ENCODE measurements at places on chromosomes 7 and 10.

DNA sequence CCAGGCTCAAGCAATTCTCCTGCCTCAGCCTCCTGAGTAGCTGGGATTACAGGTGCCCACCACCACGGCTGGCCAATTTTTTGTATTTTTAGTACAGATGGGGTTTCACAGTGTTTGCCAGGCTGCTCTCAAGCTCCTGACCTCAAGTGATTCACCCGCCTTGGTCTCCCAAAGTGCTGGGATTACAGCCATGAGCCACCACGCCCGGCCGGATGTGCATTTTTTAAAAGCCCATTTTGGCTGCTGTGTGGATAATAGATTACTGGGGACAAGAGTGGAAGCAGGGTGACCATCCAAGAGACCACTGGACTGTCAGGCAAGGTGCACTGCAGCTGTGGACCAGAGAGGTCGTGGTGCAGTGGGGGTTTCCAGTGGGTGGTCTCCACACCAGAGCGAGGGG is 21.4 kb downstream of the HKDC1 start:
- DNase-seq, result no peak

- peak; percentile 53 for DNase-seq
Measured at GRCh38 chr10:79244841-79245504, 102.3 kb upstream of the PPIF start.

DNA sequence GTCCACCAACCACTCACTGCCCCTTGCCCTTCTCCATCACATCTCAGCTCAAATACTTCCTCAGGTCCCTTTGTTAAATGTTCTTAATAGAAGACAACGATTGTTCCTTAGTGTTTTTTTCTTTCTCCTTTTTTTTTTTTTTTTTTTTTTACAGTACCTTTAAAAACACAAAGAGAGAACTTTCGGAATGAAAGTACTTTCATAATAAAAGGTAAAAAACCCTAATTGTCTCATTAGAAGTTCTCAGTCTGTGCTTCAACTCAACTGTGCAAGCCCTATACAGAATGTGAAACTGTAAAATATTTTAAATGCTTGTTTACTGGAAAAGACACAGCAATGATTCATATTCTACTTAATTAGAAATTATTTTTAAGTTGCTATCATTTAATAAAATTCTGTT is 29.4 kb downstream of the TSPAN12 start:
- no peak for DNase-seq

- peak; percentile 93 for DNase-seq
Measured at GRCh38 chr10:20598590-20598989, 298.5 kb downstream of the NEBL start.

DNA sequence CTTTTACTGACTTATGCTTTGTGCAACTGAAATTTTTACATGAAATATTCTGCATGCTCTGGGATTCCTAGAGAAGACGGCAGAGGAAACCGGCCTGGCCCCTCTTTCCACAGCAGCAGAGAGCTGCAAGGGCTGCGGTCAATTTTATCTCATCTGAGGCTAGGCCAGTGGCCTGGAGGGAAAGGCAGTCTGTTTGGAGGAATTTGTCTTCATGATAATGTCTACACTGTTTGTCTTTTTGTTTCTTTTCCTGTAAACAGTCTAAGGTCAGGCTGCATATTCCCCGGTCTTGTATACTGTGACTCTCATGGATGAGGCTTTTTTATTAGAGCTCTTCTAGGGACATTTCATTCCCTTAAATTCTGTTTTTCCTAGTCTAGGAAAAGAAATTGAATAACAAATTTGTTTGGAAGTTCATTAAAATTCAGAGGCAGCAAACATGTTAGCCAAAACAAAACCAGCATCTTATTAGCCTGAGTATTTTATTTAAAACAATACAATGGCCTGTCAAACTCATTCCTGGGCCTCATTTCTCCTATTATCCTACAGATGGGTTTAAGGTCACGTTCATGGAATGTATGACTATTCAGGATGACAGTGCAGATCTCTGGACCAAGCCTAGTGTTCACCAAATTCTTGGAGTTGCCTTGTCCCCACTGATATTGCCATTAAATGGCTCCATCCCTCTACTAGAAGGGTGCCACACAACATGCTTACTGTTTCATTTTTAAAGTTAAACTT is 26.4 kb downstream of the LAMB4 start:
- peak; percentile 53 for DNase-seq

DNA sequence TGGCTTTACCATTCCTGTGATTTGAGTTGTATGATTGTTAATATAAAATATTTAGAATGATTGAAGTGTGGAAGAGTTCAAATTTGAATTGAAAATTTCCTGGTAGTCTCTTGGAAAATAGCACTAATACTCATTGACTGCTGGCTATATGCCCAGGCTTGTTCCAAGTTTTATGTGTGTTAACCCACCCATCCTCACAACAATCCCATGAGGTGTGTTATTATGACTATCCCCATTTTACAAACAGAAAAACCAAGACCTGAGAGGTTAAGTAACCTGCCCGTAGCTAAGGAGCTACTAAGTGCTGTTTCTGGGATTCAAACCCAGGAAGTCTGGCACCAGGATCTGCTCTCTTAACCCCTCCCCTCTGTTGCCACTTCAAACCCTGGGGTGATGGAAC is 213.9 kb downstream of the CREB5 start:
- DNase-seq, result peak; percentile 17

- DNase-seq, result no peak
Measured at GRCh38 chr7:38310591-38311101, 37.2 kb upstream of the TARP start.

DNA sequence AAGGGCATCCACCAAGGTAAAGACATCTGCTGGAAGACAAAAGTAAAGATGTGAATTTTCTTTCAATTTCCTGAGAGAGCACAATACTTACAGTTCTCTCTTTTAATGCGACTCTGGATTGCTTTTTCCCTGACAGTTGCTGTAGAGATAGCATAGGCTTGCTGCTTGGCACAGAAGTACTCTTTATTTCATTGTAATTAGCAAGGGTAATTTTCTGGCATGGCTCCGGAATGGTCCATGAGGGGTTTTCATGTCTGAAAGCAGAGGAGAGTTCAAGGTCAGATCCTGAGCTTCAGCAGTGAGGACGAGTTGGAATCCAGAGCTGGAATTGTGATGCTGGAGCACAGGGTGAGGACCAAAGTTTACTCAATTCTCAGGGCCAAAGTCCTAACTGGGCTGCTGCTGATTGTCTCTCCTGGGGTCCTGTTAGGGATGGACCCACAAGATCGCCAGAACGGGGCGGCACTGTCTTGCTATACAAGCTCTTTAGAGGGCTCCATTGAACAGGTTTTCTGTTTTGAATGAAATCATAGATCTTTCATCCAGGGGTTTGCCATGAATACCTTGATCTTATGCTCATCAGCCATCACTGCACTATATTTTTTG is 190.0 kb upstream of the MKI67 start:
- no peak for DNase-seq

- no peak for DNase-seq
Measured at GRCh38 chr7:9557853-9558252, 1124.4 kb downstream of the NXPH1 start.

DNA sequence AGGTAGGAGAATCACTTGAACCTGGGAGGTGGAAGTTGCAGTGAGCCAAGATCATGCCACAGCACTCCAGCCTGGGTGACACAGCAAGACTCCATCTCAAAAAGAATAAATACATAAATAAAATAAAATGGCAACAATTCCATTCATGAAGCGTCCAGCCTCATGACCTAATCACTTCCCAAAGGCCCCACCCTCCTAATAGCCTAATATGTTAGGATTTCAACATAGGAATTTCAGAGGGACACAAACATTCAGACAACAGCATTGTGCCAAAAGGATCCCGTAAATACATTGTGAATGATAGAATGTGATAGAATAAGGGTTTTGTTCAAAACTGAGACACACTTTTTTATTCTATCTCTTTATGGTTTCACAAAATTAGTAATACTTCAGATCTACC is 90.3 kb downstream of the FAM107B start:
- no peak for DNase-seq

DNA sequence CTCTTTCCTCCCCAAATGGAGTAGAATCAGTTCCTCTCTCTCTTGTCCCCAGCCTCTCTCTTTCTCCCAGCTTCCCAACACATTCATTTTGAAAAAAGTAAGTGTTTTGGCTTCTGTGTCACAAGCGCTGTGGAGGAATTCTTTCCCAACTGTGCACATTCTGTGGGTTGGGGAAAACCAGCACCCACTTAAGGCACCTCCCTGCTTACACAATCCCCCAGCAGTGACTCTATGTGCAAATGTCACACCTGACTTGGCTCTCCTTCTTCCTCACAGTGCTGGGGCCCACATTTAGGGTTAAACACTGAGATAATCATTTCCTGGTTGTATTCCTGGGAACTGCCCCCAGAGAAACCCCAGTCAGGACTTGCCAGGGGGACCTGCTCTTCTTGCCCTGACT is 358.1 kb upstream of the ZNF32 start:
- no peak for DNase-seq

- DNase-seq, result no peak
Measured at GRCh38 chr10:95425592-95426465, 135.0 kb upstream of the PDLIM1 start.

- no peak for DNase-seq
Measured at GRCh38 chr7:92953657-92954056, 117.3 kb upstream of the CDK6 start.

DNA sequence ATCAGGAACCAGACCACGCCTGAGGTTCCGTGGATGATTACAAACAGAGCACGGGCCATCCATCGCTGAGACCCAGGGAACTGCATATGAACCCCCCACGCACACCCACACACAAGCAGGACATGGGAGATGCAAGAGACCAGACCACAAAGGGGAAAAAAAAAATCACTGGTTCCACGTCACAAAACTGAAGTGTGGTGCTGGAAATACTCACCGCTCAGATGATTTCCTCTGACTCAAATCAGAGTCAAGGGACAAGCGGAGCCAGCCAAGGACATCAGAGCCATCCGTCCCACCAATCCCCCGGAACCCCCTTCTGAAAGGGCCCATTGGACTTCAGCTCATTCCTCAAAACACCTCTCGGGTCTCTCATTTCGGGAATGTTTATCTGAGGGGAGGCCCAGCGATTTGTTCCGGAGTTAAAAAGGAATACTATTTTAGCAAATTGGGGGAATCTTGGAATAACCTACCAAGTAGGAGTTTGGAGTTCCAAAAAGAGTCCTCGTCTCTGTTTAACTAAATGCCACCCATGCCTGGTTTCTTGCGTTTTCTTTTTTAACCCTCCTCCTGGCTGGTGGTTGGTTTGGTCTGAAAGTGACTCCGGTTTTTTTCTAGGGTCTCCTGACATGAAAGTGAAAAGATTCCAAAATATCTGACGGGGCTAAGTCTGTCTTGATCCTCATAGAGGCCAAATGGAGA is 15.0 kb downstream of the SNX8 start:
- peak; percentile 82 for DNase-seq

- peak; percentile 79 for DNase-seq
Measured at GRCh38 chr7:55127135-55127551, 108.3 kb downstream of the EGFR start.

- peak; percentile 81 for DNase-seq
Measured at GRCh38 chr10:99374526-99374925, 45.4 kb downstream of the CNNM1 start.

GRCh38 chr7:27000496-27000895 is 95.3 kb downstream of the HOXA1 start:
- DNase-seq, result no peak

GRCh38 chr10:114389426-114389825 is 14.9 kb downstream of the AFAP1L2 start:
- DNase-seq, result peak; percentile 45

- no peak for DNase-seq
Measured at GRCh38 chr7:141275350-141275749, 201.5 kb downstream of the TMEM178B start.

Data from fibroblast of skin of right biceps (primary cell).